AG10803 (cell line): ENCODE measurements at places on chromosomes 12 and 14.

DNA sequence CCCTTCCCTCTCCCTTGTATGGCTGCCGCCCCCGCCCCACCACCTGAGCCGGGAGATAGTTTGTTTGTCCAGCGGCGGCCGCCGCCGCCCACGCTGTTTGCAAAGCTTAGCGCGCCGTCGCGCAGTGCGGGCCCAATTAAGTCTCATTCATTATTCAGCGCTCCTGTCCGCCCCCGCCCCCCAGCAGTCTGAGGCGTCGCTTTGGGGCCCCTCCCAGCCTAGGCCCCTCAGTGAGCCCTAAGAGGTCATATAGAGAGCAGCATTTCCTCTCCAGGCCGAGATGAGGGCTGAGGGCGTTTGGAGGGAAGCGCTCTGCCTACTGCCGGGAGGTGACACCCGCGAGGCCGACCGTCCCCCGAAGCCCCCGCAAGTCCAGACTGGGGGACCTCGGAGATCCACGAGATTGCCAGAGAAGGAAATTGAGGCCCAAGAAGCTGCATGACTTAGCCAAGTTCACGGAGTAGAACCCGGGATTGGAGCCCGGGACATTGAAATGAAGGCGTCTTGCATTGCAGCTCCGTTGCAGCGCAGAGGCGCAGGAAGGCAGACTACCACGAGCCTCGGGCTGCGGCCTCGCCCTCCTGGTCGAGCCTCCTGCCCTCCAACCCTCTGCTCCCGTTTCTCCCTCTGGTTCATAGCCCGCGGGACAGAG is at the start of gene DNAJC22:
TSS of gene DNAJC22 (plus strand) at position 230 of the 652 bp plus-strand sequence. CDS start 1,985 bp downstream, outside the sequence.
- no peak for DNase-seq

GRCh38 chr12:19191089-19191488 is 61.6 kb downstream of the PLEKHA5 start:
- no peak for DNase-seq

GRCh38 chr12:109625131-109625559 is 51.6 kb downstream of the MVK start:
- DNase-seq: peak; percentile 60

DNA sequence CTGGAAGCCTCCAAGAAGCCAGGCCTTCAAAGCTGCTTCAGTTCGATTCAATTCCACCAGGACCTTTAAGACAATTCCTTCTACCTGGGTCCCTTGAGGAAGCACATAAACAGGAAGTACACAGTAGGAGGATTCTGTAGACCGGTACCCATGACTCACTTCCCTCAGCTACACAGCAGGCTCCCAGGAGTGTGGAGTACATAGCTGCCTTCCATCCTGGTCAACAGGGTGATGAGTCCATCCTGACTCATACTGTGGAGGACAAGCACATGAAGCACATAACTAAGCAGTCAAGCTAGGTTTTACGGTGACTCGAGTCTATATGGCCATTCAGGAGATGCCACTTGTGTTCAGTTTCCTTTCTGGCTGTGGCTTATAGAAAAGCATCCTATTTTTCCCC is 197.6 kb upstream of the RBM19 start:
- peak; percentile 90 for DNase-seq

DNA sequence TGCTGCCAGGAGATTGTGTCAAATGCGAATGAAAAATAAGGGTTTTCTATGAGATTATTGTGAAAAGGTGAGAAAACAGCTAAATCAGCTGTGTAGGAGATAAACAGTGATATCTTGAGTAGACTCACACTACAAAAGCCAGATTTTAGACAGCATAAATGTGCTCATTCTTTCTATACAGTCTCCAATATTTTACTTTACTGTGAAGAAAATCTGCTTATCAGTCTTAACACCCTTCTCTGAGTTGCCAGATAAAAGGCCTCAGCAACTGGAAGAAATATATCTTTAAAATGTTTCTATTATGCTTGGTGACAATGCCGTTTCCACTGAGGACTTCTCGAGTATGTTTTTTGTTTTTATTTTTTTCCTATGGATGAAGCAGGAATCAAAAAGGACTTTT is 47.0 kb upstream of the PTCSC3 start:
- DNase-seq: no peak

- DNase-seq: peak; percentile 26
These were observed 48.5 kb upstream of the CPM start for GRCh38 chr12:68981516-68981915.
